ENCODE measurements at places on chromosomes 11 and 22.

- DNase-seq, result no peak
Measured at GRCh38 chr22:40107851-40108378, 69.8 kb upstream of the TNRC6B start.

- DNase-seq, result no peak
Measured at GRCh38 chr11:68528630-68529029, 68.1 kb downstream of the PPP6R3 start.

DNA sequence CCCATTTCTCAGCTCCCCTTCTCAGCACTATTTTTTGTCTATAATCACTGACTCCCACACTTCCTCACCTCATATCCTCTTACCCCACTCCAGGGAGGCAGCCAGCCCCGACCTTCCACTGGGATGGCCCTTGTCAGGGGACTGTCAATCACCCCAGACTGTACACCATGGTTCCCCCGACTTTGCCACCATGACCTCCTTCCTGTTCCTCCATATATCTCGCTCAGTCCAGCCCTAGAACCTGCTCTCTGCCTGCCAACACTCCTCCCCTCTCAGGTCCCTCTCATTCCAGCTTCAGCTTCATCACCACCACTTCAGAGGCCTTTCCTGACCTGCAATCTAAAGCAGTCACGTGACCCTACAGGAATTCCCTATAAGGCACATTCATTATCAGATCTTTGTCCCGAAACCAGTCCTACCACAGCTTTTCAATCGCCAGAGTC lies 16.5 kb downstream of the PRPF19 start:
- DNase-seq, result no peak

- DNase-seq, result no peak
Measured at GRCh38 chr11:82718821-82719220, 14.8 kb downstream of the FAM181B start.

DNA sequence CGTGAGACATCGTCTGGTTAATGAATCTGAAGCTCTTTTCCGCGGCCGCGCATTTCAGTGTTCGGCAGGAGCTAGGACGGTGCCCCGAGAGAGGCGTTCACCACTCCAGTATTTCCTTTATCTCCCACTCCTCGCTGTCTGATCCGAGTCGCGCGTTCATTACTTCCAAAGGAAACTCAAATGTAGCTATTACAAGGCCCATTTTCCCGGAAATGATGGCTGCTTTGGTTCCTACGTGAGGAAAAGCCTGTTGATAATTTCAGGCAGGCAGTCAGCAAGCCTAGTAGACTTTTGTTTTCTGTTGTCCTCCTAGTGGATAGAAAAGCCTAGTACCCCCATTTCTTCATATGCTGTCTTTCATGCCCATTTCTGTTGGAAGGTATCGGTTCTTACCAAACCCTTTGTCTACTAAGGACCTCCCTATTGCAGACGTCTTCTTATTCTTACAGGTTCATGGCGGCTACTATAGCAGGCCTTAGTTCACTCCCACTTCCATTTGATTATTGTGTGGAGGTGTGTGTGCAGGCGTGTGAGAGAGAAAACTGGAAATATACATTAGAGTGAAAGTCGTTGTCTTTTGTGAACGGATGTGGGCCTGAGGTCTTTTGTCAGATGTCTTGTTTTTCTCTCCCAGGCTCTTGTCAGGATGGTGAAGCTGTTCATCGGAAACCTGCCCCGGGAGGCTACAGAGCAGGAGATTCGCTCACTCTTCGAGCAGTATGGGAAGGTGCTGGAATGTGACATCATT lies 737 bp downstream of the RBM4 start:
- DNase-seq, result no peak

DNA sequence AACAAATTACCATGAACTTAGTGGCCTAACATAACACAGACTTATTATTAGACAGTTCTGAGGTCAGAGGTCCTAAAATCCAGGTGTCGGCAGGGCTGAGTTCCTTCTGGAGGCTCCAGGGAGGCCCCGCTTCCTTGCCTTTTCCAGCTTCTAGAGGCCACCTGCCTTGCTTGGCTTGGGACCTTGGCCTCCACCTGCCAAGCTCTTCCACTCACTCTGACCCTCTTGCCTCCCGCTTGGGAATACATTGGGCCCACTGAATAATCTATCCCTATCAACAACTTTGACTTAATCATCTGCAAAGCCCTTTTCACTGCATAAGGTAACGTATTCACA lies 3.2 kb upstream of the MS4A10 start:
- DNase-seq, result no peak

DNA sequence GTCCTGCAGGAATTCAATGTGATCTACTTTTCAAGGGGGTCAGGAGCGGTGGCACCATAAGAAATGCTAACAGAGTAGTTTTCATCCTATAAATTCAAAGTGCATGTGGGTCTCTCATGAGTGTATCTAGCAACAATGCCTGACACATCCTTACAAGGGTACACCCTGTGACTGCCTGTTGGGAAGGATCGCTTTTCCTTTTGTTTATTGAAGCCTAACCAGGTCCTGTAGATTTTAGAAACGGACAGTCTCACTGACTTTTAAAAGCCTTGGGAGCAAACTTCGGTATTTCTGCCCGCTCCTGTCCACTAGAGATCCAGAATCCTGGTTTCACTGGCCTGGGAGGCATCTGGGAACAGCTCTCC lies 102.4 kb downstream of the MICAL2 start:
- DNase-seq, result no peak

- no peak for DNase-seq
Measured at GRCh38 chr11:16859651-16860050, 121.2 kb downstream of the C11orf58 start.

DNA sequence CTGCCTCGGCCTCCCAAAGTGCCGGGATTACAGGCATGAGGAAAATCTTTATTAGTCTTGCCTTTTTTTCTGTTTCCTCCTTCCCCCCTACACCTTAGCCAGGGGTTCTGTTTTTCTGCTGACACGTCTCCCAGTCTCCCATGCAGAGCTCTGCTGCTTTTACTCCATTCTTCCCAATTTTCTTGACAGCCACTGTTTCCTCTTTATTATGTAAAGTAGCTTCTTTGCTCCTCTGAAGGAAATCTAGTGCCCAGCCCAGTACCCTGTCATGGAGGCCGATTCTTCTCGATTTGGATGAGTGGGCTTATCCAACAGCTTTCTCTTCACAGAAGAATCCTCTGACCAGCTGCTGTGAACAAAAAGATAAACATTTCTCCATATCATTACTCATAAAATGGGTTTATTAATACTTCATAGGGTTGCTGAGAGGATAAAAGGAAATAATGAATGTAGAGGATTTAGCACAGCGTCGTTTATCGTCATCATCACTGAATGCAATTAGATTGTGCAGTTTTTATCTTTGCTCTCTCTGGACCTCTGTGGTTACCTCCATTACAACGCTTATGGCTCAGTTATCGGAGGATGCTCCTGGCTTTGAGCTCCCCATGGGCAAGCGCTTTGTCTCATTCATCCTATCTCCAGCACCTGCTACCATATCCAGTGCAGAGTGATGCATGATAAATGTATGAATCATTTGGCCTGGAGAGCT lies 375.6 kb upstream of the C11orf87 start:
- DNase-seq, result no peak

- DNase-seq, result no peak
Measured at GRCh38 chr22:36929621-36930020, 16.2 kb downstream of the CSF2RB start.

DNA sequence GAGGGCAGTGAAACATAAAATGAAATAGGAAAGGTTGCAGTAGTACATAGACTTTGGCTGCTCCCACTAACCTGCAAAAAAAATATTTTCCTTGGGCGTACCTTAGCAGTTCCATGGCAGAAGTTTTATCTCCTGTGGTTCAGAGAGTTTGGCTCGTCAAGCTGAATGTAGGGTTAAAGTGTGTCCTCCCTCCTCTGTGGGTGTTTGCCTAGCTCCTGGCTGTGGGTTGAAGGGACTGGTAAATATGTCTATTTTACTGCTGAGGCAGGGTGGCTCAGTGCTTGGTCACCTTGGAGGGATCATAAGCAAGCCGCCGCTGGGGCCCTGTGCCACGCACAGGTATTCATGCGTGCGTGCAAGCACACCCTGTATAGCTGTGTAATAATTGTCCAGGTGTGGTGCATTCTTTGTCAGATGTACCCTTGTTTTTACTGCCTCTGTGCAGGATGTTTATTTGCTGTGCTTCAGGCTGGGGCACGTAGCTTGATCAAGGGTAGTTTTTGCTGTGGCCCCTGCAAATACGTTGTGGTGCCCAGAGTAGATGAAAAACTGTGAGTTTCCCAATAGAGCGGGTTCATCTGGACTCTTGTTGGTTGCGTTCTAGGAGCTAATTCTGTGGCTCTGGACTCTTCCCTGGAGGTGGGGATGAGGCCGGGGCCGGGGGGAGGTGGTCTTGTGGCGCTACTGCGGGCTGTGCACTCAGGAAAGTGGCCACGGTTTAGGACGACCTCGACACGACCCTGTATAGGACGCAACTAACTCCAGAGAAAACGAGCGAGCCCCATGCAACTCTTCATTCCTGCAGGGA lies 732 bp upstream of the SORL1 start:
- no peak for DNase-seq
